ENCODE measurements at places on chromosomes 1 and 21. TPM values are rescaled to one million over a fixed set of nuclear protein-coding genes. Genes with fewer than 3 reads are reported as not detected.

RIPPLY3 gene
- total RNA-seq, result not detected

LCE1F gene
- total RNA-seq, result not detected

TXLNA gene
- total RNA-seq, result 23.5 TPM

OR2G6 gene
- total RNA-seq, result not detected

FAM177B gene
- total RNA-seq, result not detected

HTR1D gene
- 0.31 TPM for total RNA-seq
